ELF-1 (cell line): ENCODE measurements at places on chromosomes 13 and 19.

DNA sequence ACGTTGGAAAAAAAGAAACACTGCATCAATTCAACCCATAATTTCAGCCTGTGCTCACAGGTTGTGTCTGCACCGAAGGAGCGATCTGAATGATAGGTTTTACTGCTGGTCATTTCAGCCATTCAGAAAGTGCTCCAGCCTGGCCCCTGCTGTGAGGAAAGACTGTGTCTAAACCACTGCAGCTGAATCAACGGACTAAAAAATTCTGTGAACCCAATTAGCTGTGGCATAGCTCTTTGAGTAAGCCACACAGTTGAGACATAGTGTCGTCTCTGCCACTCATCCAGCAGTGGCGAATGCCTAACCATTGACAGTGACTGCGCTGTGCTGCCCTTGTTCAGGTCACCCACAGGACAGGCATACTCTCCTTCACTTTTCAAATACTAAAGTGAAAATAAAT lies 179.8 kb downstream of the COG6 start:
- no peak for DNase-seq

DNA sequence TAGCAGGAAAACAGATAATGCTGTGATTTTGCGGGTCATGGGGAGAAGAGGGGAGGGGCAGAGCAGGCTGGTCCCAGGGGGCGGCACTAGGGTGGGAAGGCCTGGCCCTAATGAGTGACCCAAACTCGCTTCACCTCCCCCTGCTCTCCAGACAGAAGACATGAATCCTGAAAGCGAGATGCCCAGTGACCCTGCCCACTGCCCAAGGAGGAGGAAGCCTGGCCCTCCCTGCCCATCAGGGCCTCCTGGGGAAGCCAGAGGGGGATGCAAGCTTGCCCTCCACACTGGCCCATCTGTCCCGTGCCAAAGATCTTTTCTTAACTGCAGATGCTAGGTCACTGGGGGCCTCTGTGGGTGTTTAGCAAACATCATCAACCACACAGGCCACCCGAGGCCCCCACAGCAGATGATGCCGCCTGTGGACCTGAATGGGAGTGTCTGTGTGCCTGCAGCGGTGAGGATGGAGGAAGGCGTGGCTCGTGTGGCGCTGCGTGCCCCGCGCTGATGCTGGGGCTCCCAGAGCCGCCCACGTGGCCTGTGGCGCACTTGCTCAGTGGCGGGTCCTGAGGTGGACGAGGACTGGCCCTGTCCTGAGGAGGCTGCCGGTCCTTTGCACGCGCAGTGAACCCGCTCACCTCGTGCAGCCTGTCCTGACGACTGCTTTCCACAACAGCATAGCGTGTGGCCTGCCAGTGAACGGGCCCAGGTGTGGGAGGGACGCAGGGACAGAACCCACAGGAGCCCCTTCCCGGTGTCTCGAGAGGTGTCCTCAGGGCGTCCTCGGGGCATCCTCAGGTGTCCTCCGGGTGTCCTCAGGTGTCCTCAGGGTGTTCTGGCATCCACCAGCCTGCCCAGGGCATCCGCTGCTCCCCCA lies 80.5 kb upstream of the MCF2L start:
- no peak for DNase-seq

GRCh38 chr13:92954746-92955145 lies 271.9 kb upstream of the GPC6 start:
- DNase-seq: no peak

DNA sequence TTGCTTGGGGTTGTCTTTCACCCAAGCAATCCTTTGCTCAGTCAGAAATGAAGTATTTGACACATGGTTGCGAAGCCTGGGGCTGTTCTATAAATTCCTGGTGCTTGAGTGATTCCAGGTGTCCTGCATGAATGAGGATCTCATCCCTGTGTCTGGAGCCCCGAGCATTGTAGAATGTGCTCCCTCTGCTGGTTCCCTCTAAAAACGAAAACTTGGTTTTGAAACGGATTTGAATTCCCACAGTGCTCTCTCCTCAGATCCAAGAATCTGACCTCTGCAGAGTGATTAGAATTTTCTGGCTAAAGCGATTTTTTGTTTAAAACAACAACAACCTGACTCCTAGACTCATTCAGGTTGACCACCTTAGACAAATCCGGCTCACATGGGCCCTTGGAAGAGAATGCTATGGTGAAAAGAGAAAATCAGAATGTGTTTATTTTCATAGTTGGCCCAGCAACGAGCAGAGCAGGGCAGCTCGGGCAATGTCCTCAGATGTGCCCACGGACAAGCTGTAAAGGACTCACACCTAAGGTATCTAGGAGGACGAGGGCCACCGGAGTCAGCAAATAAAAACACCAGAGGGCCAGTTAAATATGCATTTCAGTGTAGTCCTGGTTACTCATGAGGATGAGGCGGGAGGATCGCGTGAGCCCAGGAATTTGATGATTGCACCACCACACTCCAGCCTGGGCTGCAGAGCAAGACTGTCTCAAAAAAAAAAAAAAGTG lies 8.7 kb upstream of the ATP12A start:
- peak; percentile 86 for DNase-seq

- no peak for DNase-seq
Measured at GRCh38 chr13:63090524-63090923, 1674.9 kb upstream of the PCDH20 start.

DNA sequence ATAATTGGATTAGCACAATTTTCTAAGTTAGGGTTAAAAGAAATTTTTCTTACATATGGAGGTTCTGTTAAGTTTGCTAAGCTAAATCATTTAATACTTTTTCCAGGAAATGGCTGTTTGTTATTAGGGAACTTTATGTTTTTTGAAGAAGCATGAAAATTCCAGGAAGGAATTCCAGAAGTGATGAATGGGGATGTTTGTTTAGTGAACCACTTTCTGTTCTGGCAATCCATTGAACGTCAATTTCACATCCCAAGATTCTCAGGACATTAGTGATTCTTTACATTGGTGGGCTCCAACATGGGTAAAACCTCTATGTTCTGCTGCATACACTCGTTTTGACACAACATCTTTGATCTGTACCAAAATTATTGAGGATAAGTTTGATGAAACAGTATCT lies 534.4 kb downstream of the IRS2 start:
- no peak for DNase-seq

DNA sequence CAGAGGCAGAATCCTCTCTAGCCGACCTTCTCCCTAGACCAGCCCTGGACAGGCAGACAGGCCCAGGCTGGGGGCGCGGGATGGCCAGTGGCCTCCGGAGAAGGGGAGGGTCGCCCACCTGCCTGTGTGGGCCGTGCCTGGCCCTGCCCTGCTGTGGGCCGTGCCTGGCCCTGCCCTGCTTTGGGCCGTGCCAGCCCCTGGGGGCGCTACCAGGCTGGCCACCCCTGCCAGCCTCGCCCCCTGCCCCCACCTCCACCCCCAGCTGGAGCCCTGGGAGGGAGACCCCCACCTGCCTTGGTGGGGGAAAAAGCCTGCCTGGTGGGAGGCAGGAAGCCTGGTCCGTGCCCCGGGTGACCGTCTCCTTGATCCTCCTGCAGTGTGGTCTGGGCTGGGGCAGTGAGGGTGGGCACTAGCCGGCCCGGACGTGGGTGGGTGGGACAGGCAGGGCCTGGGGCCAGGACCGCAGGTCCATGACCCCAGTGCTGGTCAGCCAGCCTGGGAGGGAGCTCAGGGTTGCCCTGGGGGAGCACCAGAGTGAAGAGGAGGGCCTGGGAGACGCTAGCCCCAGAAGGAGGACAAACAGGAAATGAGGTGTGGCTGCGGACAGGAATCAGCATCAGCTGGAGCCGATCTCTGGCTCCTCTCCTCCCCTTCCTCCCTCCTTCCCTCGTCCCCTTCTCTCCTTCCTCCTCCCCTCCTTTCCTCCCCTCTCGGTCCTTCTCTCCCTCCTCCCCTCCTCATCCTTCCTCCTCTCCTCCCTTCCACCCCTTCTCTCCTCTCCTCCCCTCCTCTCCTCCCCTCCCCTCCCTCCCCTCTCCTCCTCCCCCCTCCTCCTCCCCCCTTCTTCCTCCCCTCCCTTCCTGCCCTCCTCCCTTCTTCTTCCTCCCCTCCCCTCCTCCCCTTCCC lies 5.1 kb upstream of the MKNK2 start:
- no peak for DNase-seq

DNA sequence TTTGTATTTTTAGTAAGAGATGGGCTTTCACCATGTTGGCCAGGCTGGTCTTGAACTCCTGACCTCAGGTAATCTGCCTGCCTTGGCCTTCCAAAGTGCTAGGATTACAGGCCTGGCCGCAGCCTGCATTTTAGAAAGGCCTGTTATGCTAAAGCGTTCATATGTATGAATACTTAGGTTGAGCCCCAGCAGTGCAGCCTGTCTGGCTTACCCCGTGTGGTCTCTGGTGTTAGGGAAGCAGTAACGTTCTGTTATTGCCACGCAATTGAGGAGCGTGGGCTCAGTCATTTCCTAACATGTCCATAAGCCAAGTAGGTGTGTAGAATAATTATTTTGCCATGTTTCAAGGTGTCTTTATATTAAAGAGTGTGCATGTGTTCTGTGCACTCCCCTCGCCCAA lies 14.3 kb downstream of the HNRNPM start:
- DNase-seq: no peak

GRCh38 chr19:36837176-36837905 lies 846 bp downstream of the ZNF790 start:
- DNase-seq: no peak

DNA sequence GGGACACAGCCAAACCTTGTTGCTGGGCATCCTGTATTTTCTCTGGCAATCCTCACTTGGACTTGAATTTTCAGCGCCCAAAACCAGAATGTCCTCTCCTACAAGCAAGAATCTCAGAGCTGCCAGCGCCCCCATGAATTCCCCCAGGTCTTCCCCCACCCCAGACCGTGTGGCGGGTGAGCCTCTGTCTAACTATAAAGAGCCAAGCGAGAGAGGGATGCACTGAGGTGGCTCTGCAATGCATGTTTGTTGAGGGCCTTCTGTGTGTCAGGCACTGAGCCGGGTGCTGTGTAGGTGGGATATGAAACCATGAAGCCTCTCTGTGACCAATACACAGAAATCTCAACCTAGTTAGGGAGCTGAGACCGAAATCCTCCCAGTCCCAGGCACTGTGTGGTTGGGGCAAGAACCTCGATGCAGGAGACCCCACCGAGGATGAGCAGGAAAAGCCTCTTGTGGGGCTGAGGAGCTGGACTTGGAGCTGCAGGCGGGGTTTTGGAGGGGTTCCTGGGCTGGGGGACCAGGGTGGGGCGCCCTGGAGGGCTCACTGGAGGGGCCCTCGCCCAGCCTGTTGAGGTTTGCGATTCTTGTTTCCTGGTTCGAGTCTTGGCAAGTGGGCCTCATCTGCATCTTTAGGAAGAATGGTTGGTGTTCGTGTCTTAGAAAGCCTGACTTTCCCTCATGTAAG lies 12.4 kb upstream of the PROZ start:
- no peak for DNase-seq

DNA sequence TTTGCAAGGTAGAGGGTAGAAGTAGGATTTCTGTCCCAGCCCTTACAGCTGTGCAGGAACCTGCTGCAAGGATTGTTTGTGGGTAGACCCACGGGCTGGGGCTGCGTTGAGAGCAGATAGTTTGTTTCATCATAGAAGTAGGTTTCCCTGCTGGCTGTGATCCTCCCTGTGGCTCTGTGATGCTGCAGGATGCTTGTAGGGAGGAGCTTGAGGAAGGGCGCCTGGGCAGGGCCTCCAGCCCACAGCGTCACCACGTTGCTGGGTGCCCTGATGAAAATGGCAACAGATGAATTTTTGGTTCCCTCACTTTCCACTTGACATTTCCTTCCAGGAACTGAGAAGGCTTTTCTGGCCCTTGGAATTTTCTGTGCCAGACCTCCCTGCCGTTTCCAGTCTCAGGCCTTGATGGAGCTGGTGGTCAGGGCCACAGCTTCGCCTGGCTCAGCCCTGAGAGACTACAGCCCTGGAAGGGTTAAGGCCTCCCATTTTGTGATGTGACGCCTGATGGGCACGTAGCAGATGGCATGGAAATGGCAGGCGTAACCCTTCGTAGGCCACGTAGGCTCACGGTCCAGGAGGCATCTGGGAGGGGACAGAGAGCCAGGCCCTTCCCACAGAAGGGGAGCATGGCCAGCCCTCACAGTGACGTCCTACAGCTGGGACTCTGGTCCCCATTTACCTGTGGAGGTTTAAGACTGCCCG lies 42.2 kb downstream of the GATAD2A start:
- no peak for DNase-seq

- DNase-seq: peak; percentile 33
Measured at GRCh38 chr13:93249364-93250306, 23.0 kb downstream of the GPC6 start.

GRCh38 chr19:32599736-32600157 lies 18.8 kb downstream of the PDCD5 start:
- peak; percentile 32 for DNase-seq

- DNase-seq: no peak
Measured at GRCh38 chr13:95327190-95327589, 25.9 kb upstream of the ABCC4 start.

GRCh38 chr13:36151591-36151990 lies 20.4 kb upstream of the DCLK1 start:
- DNase-seq: no peak

DNA sequence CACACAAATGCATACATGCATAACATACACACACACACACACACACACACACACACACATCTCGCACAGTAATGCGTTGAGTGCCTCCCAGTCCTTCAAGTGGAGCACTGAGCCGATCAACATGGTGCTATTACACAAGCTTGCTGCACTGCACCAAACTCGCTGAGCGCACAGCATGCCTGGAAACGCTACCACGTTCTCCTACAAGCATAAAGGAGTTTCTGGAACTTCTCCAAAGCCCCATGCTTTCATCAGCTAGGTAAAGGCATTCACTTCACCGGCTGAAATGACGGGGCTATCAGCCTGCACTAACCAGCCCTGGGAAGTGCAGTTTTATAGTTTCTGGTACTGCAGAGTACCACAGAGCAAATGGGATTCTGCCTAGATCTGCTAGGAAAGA lies 92.7 kb downstream of the FGF14 start:
- no peak for DNase-seq

GRCh38 chr13:50867637-50867945 lies 24.1 kb upstream of the DLEU7 start:
- DNase-seq: no peak

- DNase-seq: no peak
Measured at GRCh38 chr19:16045893-16046292, 30.4 kb upstream of the TPM4 start.

DNA sequence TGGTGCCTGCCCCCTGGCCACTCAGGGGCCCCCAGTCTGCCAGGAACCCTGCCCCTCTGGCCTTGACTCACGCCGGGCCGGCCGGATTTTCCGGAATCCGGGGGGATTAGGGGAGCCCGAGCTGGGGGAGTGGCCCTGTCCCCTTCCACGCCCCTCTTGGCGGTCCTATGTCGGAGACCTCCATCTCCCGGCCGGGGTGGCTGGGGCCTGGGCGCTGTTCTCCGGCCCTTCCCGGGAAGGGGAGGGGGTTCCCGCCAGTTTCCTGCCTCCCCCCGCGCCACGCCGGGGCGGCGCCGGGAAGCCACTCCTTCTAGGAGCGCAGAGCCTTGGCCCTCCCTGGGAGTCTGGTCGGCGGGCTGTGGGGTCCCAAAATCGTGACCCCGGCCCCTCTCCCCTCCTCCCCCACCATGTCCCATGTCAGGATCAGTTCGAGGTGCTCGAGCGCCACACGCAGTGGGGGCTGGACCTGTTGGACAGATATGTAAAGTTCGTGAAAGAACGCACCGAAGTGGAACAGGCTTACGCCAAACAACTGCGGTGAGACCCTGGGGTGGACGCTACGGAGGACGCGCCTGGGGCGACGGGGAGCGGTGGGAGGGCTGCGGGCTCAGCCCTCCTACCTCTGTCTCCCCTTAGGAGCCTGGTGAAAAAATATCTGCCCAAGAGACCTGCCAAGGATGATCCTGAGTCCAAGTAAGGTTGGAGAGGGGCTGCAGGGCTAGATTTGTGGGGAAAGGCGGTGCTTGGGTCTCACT lies 1.3 kb downstream of the TRIP10 start:
- peak; percentile 67 for DNase-seq

- DNase-seq: no peak
Measured at GRCh38 chr19:16673231-16673630, 12.3 kb downstream of the TMEM38A start.
